ENCODE measurements at places on chromosomes 2 and 18.

DNA sequence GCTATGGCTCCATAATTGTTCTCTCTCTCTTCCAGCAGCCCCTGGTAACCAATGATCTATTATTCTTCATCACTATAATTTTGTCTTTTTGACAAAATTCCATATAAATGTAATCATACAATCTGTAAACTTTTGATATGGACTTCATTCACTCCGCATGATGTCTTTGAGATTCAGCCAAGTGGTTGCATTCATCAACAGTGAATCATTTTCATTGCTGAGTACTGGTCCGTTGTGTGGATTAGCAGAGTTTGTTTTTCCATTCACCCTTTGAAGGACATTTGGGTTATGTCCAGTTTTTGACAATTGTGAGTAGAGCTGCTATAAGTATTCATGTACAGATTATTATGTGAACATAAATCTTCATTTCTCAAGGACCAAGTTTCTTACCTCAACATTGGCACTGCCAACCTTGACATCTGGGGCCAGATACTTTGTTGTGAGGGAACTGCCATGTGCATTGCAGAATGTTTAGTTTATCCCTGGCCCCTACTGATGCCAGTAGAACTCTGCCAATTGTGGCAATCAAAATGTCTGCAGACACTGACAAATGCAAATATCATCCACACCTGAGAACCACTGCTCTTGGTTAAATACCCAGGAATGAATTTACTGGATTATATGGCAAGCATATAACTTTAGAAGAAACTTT, 48.4 kb upstream of the BCL2L11 start:
- DNase-seq, result no peak

GRCh38 chr2:27857417-27858172, 32.6 kb downstream of the RBKS start:
- DNase-seq, result no peak

- no peak for DNase-seq
Observed at GRCh38 chr18:65347446-65347845, 403.4 kb upstream of the CDH7 start.

- no peak for DNase-seq
Observed at GRCh38 chr2:111157798-111158197, 37.1 kb downstream of the BCL2L11 start.
